ENCODE measurements at places on chromosomes 2 and 18. TPM values are rescaled to one million over a fixed set of nuclear protein-coding genes. Genes with fewer than 3 reads are reported as not detected.

The AFF3 gene
- total RNA-seq, result 28.2 TPM

GRCh38 chr2:152622219-152622618 lies 95.0 kb downstream of the PRPF40A start:
- H3K4me1 ChIP-seq, result peaks cover 3% of the 10 kb centered on the region
- DNase-seq, result no peak
- H3K36me3 ChIP-seq, result no peaks in the 10 kb centered on the region
- no peak overlapping the region for H3K4me3 ChIP-seq
- no peaks in the 10 kb centered on the region for H3K27me3 ChIP-seq

The MPPE1 gene
- 36.1 TPM for total RNA-seq

The SGPP2 gene
- 2.1 TPM for total RNA-seq

The OTOS gene
- not detected for total RNA-seq

The IGFBP2 gene
- total RNA-seq, result 165 TPM

- no peak overlapping the region for H3K4me3 ChIP-seq
- no peaks in the 10 kb centered on the region for H3K36me3 ChIP-seq
- H3K27ac ChIP-seq, result no peak overlapping the region
- H3K4me1 ChIP-seq, result no peaks in the 10 kb centered on the region
- no peaks in the 10 kb centered on the region for H3K27me3 ChIP-seq
These were observed 94.8 kb downstream of the MYCN start for GRCh38 chr2:16034975-16035746.

GRCh38 chr18:57806978-57807285 lies 3.8 kb upstream of the ATP8B1 start:
- no peaks in the 10 kb centered on the region for H3K36me3 ChIP-seq
- no peaks in the 10 kb centered on the region for H3K27me3 ChIP-seq
- no peak overlapping the region for H3K27ac ChIP-seq
- no peak overlapping the region for H3K4me3 ChIP-seq

DNA sequence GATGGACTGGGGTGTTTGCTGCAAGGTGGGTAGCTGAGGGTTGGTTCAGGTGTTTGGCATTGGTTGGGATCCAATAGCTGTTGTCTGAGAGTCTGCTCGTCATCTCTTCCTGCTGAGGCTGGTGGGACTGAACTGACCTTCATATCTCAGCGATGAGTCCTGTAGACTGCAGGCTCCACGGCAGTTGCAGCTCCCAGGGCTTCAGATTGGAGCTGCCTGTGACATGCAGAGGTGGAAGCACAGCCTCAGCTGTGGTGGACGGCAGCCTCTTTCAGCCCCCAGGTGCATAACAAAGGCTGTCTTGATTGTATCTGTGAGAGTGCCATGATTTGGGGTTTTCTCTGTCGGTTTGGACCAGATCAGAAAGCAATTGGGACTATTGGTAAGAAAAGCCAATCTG lies 3.9 kb upstream of the IL1R2 start:
- H3K4me3 ChIP-seq, result no peak overlapping the region
- no peak for DNase-seq
- H3K27ac ChIP-seq, result no peak overlapping the region
